ENCODE measurements at places on chromosomes 4 and X. TPM values are rescaled to one million over a fixed set of nuclear protein-coding genes. Genes with fewer than 3 reads are reported as not detected.

The ENPEP gene
- 1.1 TPM for total RNA-seq

The ASMT gene
- total RNA-seq, result 0.36 TPM

The ETDB gene
- total RNA-seq, result not detected

DNA sequence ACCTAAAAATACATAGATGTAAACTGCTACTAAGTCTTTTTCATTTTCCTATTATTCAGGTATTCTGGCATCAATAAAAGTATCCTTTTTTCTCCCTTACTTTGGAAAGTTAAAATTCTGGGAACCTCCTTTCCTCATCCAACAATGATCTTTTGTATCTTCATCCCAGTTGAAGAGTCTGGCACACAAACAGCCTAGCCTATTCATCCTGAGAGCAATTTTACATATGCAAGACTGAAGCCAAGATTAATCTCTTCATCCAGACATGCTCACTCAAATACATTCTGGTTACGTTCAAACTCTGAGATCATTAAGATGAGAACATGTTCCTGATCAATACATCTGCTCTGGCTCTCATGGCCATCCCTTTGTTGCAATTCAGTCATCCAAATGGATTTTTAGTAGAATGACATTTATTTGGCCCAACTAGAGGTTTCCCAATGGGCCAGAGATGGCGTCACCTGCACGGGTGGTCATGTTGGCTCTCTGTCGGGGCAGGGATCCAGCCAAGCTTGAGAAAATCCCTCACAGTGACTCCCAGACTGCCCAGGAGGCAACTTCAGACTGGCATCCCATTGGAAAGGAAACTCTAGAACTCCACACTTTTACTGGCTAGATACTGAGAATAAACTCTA lies 135.3 kb upstream of the VCX2 start:
- no peak for DNase-seq

- DNase-seq, result peak; percentile 36
Observed at GRCh38 chr4:2182994-2183393, 58.9 kb downstream of the HAUS3 start.

- DNase-seq, result no peak
Observed at GRCh38 chr4:100302061-100303026, 112.1 kb upstream of the DDIT4L start.

- DNase-seq, result no peak
Observed at GRCh38 chr4:96736352-96736889, 896.5 kb downstream of the PDHA2 start.

- no peak for DNase-seq
Observed at GRCh38 chr4:124883632-124884031, 171.1 kb upstream of the ANKRD50 start.

- DNase-seq, result peak; percentile 38
Observed at GRCh38 chr4:11746734-11747133, 318.0 kb upstream of the HS3ST1 start.

DNA sequence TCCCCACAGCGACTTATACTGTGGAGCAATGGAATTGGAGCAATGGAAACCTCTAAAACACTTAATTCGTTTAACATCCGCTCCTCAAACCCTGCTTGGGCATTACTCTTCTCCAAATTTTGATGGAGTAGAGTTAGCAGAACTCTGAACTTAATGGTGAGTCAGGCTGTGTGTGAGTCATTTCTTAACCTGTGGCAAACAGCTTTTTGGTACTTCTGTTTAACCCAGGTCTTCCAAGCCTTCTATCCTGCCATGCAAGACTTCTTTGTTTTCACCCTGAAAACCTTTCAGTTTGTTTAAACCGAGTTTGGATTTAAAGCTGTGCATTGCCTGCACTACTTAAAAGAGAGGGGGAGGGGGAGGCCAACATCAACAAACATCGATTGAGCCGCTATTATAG lies 3.6 kb upstream of the AMOT start:
- DNase-seq, result no peak

DNA sequence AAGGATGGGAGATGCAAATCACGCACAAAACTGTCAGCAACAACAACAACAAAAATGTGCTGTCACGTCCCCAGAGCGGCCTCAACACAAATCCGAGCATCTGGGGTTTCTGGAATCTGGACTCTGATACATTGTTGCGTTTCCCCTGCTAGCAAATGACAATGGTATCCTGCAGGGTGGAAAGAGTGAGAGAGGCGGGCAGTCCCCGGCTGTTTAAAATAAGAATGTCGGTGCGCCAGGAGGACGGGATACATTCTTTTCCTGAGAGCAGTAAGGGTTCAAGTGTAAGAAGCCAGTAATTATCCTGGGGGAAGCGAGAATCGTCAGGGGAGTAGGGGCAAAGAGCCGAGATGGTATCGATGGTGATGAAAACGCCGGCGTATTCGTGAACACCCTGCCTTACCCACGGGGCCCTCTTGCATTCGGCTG lies 310.2 kb downstream of the ASMT start:
- DNase-seq, result no peak

- no peak for DNase-seq
Observed at GRCh38 chr4:182640932-182641331, 276.3 kb downstream of the DCTD start.

- no peak for DNase-seq
Observed at GRCh38 chrX:17081968-17082367, 135.5 kb downstream of the REPS2 start.

The HNRNPDL gene
- 142 TPM for total RNA-seq

GRCh38 chrX:134172588-134173259 lies 64.3 kb upstream of the CCDC160 start:
- peak; percentile 73 for DNase-seq

DNA sequence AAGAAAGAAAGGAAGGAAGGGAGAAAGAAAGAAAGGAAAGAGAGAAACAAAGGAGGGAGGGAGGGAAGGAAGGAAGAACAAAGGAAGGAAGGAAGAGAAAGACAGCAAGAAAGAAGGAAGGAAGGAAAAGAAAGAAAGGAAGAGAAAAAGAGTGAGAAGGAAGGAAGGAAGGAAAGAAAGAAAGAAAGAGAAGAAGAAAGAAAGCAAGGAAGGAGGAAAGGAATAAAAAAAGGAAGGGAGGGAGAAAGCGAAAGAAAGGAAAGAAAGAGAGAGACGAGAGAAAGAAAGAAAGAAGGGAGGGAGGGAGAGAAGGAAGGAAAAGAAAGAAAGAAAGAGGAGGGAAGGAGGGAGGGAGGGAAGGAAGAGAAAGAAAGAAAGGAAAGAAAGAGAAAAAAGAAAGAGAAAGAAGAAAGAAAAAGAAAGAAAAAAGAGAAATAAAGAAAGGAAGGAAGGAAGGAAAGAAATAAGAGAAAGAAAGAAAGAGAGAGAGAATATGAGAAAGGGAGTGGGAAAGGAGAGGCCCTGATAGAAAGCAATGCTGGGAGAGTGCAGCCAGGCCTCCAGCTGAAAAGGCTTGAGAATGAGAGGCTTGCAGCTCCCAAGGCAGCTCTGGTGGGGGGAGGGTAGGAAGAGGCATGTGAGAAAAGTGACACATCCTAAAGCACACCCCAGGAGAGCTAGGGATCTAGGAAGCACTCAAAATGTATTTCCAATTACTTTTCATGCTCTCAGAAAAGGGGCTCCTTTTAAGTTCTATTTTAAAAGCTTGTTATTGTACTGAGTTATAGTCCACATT lies 134.0 kb upstream of the ZIC3 start:
- no peak for DNase-seq

GRCh38 chr4:151418385-151418784 lies 9.4 kb downstream of the FHIP1A start:
- peak; percentile 77 for DNase-seq
